Calu3 (cell line): ENCODE measurements at places on chromosomes 2 and 18. TPM values are rescaled to one million over a fixed set of nuclear protein-coding genes. Genes with fewer than 3 reads are reported as not detected.

DNA sequence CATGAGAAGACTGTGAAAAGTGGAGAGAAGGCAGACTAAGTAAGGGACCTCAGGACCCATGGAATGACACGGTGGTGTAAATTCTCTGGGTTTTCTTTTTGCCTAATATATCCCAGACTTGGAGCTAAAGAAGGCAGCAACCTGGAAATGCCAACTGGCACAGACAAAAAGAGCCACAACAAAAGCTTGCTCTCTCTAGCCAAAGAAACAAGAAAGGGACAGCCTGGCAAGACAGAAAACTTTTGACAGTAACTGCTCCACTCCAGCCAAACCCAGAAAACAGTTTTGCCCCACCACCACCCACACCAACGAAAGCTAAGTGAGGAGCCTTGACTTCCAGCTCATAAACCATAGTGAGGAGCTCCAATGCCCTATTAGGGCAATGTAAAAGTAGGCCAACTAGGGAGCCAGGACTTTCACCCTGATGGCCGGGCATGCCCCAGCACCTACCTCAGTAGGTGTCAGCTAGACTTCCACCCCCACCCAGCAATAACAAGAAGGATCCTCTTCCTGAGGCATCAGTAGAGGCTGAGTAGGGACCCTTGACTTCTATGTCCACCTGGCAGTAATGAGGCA lies 35.5 kb downstream of the PELI1 start:
- H3K4me3 ChIP-seq: no peak overlapping the region
- H3K36me3 ChIP-seq: peaks cover 36% of the 10 kb centered on the region
- no peaks in the 10 kb centered on the region for H3K27me3 ChIP-seq
- no peak for DNase-seq

- H3K4me3 ChIP-seq: no peak overlapping the region
- H3K36me3 ChIP-seq: peaks cover 6% of the 10 kb centered on the region
- H3K27me3 ChIP-seq: peaks cover 96% of the 10 kb centered on the region
- no peak overlapping the region for H3K27ac ChIP-seq
Measured at GRCh38 chr2:120675460-120676130, 60.1 kb upstream of the GLI2 start.

GRCh38 chr2:58514252-58514651 lies 273.1 kb upstream of the FANCL start:
- no peaks in the 10 kb centered on the region for H3K27me3 ChIP-seq
- H3K36me3 ChIP-seq: no peaks in the 10 kb centered on the region
- no peak for DNase-seq
- no peaks in the 10 kb centered on the region for H3K4me1 ChIP-seq
- no peak overlapping the region for H3K4me3 ChIP-seq
- no peak overlapping the region for H3K27ac ChIP-seq

GRCh38 chr2:205593891-205594290 lies 88.4 kb upstream of the NRP2 start:
- no peaks in the 10 kb centered on the region for H3K36me3 ChIP-seq
- no peaks in the 10 kb centered on the region for H3K27me3 ChIP-seq
- no peak overlapping the region for H3K4me3 ChIP-seq
- H3K4me1 ChIP-seq: no peaks in the 10 kb centered on the region
- no peak overlapping the region for H3K27ac ChIP-seq

GRCh38 chr2:209943776-209944175 lies 58.7 kb upstream of the RPE start:
- no peaks in the 10 kb centered on the region for H3K36me3 ChIP-seq
- no peak for DNase-seq
- peaks cover 23% of the 10 kb centered on the region for H3K4me1 ChIP-seq
- no peak overlapping the region for H3K27ac ChIP-seq

GRCh38 chr2:36885605-36886004 lies 80.7 kb downstream of the STRN start:
- no peak overlapping the region for H3K27ac ChIP-seq
- H3K4me1 ChIP-seq: peaks cover 20% of the 10 kb centered on the region
- no peak for DNase-seq
- no peak overlapping the region for H3K4me3 ChIP-seq
- H3K27me3 ChIP-seq: no peaks in the 10 kb centered on the region
- peaks cover 5% of the 10 kb centered on the region for H3K36me3 ChIP-seq

- no peak overlapping the region for H3K4me3 ChIP-seq
- peaks cover 8% of the 10 kb centered on the region for H3K4me1 ChIP-seq
- peaks cover 40% of the 10 kb centered on the region for H3K27me3 ChIP-seq
- peaks cover 8% of the 10 kb centered on the region for H3K36me3 ChIP-seq
- no peak overlapping the region for H3K27ac ChIP-seq
- no peak for DNase-seq
Measured at GRCh38 chr2:10499275-10499907, 51.3 kb upstream of the ODC1 start.

DNA sequence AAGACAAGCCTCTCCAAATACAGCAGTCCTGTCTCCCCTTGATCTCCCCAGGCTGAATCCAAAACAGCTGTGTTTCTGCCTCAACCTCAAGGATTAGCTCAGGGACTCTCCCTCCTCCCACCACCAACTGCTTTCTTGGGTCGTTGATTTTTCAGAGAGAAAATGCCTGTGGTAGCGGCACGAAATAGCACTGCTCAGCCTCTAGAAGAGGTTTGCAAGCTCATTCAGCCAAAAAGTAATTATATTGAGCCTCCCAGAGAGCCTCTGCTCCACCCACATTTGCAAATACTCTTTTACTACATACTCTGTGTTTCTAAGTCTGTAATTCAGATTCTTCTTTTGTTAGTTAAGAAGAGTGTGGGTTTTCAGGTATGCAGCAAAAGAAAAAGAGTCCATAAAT lies 396.4 kb upstream of the TNP1 start:
- DNase-seq: no peak
- H3K36me3 ChIP-seq: peaks cover 6% of the 10 kb centered on the region
- no peaks in the 10 kb centered on the region for H3K27me3 ChIP-seq
- H3K27ac ChIP-seq: no peak overlapping the region
- H3K4me3 ChIP-seq: no peak overlapping the region

DNA sequence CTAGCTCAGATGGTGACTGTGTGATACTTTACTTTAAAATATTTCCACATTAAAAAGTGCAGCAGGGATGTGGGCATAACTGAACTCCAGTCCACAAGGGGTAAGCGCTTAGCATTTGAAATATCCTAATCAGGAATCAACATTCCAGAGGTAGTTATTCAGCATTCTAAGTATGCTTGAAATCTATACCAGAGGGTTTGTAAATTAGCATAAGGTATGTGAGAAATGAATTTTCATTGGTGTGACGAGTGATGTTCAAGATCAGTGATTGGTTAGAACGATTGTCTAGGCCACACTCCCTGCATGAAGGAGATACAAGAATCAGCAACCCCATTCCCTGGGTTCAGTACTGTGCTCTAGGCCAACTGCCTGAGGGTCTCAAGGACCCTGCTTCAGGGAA lies 42.6 kb downstream of the MAPK4 start:
- H3K36me3 ChIP-seq: no peaks in the 10 kb centered on the region
- no peak overlapping the region for H3K27ac ChIP-seq
- peaks cover 99% of the 10 kb centered on the region for H3K27me3 ChIP-seq
- DNase-seq: no peak

The HRH4 gene
- 0.09 TPM in 1 of 2 replicates, not detected in the other for total RNA-seq

GRCh38 chr2:72612614-72613160 lies 213.1 kb downstream of the EXOC6B start:
- no peaks in the 10 kb centered on the region for H3K4me1 ChIP-seq
- H3K27me3 ChIP-seq: no peaks in the 10 kb centered on the region
- H3K36me3 ChIP-seq: no peaks in the 10 kb centered on the region

- no peak for DNase-seq
- peaks cover 21% of the 10 kb centered on the region for H3K27me3 ChIP-seq
- no peaks in the 10 kb centered on the region for H3K36me3 ChIP-seq
- no peak overlapping the region for H3K4me3 ChIP-seq
- no peak overlapping the region for H3K27ac ChIP-seq
Measured at GRCh38 chr2:17813010-17813741, 3.1 kb upstream of the MSGN1 start.

The CNTNAP5 gene
- total RNA-seq: not detected in 2 replicates

- no peaks in the 10 kb centered on the region for H3K27me3 ChIP-seq
- H3K27ac ChIP-seq: no peak overlapping the region
- H3K4me1 ChIP-seq: no peaks in the 10 kb centered on the region
- H3K36me3 ChIP-seq: no peaks in the 10 kb centered on the region
- DNase-seq: no peak
- H3K4me3 ChIP-seq: no peak overlapping the region
Measured at GRCh38 chr2:184201246-184201645, 397.1 kb upstream of the ZNF804A start.

The PDCD1 gene
- total RNA-seq: not detected in 2 replicates

DNA sequence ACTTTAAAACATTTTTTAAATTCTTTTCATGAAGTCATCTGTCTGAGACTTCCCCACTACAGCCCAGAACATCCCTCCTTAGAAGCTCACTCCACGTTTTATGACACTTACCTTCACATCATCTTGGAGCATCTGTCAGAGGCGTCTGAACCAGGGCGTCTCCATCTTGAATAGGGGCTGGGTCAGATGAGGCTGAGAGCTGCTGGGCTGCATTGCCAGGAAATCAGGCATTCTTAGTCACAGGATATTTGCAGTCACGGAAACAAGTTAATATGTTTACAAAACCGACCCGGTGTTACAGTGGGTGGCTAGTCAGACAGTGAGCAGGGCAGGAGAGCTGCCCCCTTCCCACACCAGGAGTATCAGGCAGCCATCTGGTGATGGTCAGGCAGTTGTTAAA lies 456.5 kb downstream of the FBXO15 start:
- H3K4me1 ChIP-seq: peaks cover 26% of the 10 kb centered on the region
- H3K4me3 ChIP-seq: no peak overlapping the region
- H3K36me3 ChIP-seq: no peaks in the 10 kb centered on the region
- DNase-seq: peak; percentile 21
- no peaks in the 10 kb centered on the region for H3K27me3 ChIP-seq

- DNase-seq: no peak
- H3K4me1 ChIP-seq: no peaks in the 10 kb centered on the region
- no peak overlapping the region for H3K27ac ChIP-seq
- peaks cover 43% of the 10 kb centered on the region for H3K27me3 ChIP-seq
- no peaks in the 10 kb centered on the region for H3K36me3 ChIP-seq
Measured at GRCh38 chr18:10242936-10243680, 211.3 kb upstream of the APCDD1 start.

- H3K4me3 ChIP-seq: no peak overlapping the region
- no peak overlapping the region for H3K27ac ChIP-seq
- H3K4me1 ChIP-seq: peaks cover 13% of the 10 kb centered on the region
- no peak for DNase-seq
- peaks cover 6% of the 10 kb centered on the region for H3K27me3 ChIP-seq
Measured at GRCh38 chr18:50201476-50202018, 6.6 kb upstream of the MYO5B start.

DNA sequence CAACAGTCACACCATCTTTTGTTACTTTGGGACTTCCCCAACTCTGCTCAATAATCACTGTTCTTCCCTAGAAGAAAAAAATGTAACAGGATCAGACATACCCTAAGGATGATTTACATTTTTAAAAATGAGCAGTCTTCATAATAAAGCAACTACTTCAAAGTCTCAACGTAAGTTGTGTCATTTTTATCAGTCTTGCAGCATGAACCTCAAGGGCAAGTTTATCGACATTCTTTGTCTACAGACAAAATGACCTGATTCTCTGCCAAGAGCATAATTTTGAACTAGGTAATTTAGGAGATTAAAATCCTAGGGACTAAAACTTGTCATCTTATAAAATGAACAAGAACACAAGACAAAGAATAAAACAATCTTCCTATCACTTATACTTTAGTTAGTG lies 2.3 kb downstream of the HSPD1 start:
- no peak for DNase-seq
- H3K27me3 ChIP-seq: no peaks in the 10 kb centered on the region
- H3K4me3 ChIP-seq: peak overlapping the region; percentile 84
- peaks cover 13% of the 10 kb centered on the region for H3K4me1 ChIP-seq
